ENCODE measurements at places on chromosomes 7 and 10. TPM values are rescaled to one million over a fixed set of nuclear protein-coding genes. Genes with fewer than 3 reads are reported as not detected.
A peak's percentile ranks its signal among the peaks of the same experiment; 100 is the strongest.

The SPDYE16 gene
- not detected for total RNA-seq

The MUC12 gene
- 2.0 TPM for total RNA-seq

The CLCN1 gene
- total RNA-seq = 0.14 TPM

The SEC23IP gene
- 17.5 TPM for total RNA-seq

The ABCA13 gene
- total RNA-seq = not detected

The MPP7 gene
- total RNA-seq = 36.2 TPM

DNA sequence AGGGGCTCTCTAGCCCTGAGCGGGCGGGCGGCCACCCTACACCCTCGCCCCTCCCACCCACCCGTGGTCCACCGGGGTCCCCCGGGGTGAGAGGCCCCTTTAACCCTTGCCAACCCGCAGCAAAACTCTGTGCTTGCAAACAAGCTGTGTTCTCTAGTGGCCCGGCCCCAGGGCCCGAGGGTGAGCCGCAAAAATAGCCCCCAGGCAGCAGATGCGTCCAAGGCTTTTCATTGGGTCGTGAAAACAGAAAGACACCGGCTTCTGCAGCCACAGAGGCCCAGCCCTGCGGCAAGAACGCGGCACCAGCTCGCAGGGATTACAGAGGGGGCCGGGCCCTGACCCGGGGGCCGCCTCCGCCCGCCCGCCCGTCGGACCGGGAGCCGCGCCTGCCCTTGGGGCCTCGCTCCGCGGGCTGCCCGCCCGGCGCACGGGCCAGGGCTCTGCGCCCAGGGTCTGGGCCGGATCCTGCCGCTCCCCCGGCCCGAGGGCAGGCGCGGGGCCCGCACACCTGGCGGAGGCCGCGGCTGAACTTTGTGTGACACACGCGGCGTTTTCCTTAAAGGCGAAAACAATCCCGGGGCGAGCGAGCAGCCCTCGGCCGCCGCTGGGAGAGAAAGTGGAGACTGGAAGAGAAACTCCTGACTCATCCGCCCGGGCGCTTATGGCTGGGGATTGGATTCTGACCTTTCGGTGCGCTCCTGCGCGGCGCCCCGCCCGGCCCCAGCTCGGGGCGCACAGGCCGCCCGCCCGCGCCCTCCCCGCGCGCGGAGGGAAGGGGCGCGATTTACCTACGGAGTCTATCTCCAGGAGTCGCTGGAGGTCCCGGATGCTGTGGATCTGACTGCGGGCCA is 2.8 kb downstream of the PDGFA start:
- no peak for DNase-seq

DNA sequence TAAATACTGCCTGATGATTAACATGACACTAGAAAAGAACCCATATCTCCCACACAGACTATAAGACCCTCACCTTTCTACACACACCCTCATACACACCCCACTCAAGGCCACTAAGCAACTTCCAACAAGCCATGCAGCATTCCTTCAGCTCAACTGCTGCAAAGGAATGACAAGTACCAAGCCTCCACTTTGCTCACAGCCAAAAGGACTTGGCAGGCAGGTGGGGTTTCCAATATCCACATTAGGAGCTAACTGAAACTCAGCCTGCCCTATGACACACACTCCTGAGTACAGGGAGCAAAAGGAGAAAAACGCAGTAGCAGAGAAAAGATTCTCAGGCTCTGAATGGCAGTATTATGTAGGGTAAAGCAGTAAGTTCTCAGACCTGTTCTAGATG is 13.4 kb downstream of the USP54 start:
- DNase-seq = peak; percentile 95

DNA sequence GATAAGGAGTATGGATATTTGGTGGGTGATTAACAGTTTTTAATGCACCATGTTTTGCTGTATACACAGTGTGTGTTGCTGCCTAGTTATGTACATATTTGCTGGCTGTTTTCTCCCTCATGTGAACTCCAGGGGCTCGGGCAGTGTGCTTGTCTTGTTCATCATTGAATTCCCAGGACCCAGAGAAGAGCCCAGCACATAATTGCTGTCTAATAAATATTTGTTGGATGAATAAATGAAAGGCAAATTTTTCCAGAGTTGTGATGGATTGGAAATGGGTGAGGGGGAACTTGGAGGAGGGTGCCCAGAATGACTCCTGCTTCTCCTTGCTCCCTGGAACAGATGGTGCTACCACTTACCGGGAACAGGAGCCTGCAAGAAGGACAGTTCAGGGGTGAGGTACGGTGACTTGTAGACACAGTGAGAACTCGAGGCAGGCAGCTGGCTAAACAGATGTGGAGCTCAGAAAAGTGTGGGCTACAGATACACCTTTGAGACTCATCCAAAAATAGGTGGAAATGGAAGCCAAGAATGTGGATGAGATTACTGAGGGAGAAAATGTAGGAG is 586.8 kb upstream of the MGMT start:
- DNase-seq = no peak

DNA sequence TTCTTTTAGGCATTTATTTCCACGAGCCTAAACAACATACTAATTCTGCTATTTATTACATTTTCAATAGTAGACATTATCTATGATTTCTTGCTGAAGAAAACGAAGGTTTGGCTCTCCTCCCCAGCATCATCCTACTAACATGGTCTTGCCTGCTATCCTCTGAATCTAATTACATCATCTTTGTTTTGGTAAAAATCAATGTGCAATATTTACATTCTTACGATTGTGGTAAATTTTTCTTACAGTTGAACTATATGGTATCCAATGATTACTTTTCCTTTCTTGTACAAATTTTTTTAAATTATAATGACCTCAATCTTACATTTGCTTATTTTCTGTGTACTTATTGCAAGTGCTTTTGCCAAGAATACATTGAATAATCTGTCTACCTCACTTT is 7.0 kb upstream of the CALD1 start:
- no peak for DNase-seq
